ENCODE measurements at places on chromosomes 7 and 10.

- no peak for DNase-seq
Measured at GRCh38 chr10:133210398-133211140, 19.4 kb upstream of the UTF1 start.

DNA sequence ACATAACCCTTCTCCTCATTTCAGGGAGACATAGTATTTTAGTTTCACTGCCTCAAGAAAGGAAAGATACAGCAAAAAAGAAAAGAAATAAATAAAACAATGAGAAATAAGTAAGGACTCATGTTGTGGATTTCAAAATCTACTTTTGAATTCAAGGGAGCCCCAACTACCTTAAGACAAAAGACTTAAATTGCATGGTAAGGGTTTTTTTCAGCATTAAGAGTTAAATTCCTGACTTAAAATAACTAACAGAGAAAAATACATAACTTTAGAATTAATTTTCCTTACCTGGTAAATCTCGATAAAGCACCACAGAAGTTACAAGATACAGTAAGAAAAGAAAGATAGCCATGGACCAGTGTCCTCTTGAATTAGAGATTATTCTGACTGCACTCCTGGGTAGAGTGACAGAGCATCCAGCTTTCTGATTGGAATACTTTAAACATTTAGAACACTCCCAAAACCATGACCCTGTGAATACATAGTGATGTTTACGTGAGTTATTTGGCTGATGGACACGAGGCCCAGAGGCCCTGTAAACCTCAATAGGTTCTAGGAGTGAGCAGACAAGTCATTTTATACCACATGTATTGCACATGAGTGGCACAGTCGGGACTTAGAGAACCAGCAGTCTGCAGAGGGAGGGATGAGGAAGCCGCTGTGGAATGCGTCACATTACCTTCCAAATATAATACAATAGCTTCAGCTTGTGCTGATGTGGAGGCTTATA is 292.5 kb upstream of the SEMA3C start:
- peak; percentile 84 for DNase-seq

- DNase-seq = no peak
Measured at GRCh38 chr10:10865913-10866312, 151.8 kb upstream of the CELF2 start.

GRCh38 chr7:28661826-28662595 is 249.7 kb downstream of the CREB5 start:
- DNase-seq = no peak

DNA sequence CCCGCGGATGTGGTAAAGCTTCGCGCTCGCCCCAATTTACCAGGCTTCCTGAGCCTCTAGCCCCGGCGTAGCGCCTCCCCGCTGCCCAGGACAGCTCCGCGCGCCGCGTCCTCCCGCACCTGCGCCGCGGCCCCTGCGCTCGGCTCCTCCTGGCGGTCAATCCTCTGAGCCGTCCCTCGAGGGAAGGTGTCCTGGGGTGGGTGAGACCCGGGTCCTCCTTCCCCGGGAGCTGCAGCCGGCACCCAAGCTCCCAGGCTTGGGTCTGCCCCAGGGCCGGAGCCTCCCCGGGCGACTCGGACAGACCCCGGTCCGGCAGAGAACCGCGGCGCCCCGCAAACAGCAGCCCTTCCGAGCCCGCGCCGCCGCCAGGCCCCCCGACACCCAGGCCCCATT is 512 bp downstream of the OSBPL3 start:
- DNase-seq = peak; percentile 90

DNA sequence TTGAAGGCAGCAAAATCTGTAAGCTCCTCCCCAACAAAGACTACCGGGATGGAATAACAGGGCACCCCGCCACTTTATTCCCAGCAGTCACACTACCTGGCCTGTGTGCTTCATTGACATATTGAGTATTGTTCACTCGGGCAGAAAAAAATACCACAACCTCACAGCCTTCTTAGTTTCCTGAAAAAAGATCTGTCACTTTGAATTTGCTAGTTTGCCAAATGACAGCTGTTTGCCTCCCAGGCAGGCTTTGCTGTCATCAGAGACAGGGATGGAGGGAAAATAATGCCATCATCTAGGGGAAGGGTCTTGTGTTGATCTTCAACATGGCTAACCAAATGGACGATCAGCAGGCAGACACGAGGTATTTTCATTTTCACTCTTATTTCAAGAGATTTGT is 26.9 kb downstream of the BMPER start:
- DNase-seq = no peak

DNA sequence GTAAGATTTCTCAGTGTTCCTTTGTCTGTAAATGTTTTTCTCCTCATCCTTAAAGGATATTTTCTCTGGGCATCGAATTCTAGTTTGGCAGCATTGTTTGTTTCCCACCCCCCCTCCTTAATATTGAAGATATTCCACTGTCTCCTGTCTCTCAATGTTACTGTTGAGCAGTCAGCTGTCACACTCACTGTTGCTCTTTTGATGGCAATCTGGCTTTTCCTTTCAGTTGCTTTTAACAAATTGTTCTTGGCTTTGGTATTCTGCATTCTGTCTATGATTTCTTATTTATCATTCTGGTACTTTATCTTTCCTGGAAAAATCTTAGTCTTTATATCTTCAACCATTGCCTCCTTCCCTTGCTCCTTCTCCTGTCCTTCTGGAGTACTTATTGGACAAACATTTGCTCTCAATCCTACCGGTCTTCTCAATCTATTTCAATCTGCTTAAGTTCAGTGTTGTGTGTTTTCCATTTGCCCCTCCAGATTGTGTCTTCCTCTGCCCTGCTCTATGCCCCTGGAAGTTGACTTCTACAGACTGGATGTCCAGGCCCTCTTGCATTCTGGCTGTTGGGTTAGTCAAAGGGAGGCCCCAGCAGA is 9.3 kb upstream of the GTPBP4 start:
- DNase-seq = no peak

GRCh38 chr10:28072573-28072972 is 73.7 kb upstream of the ODAD2 start:
- DNase-seq = peak; percentile 53

- peak; percentile 13 for DNase-seq
Measured at GRCh38 chr7:42645906-42646305, 266.0 kb downstream of the C7orf25 start.

DNA sequence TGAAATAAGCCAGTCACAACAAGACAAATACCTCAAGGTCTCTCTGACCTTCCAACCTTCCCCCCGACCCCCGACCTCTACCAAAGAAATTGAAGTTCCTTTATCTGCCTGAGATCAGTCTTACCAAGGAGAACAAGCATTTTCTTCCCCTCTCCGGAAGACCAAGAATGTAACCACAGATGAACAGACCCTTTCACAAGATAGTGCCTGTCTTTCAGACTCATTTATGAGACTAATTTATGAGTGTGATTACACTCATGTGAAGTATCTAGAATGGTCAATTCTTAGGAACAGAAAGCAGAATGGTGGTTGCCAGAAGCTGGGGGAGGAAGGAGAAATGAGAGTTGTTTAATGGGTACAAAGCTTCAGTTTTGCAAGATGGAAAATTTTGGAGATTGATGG is 108.9 kb upstream of the MKLN1 start:
- no peak for DNase-seq

- DNase-seq = no peak
Measured at GRCh38 chr7:158549176-158549615, 38.4 kb downstream of the PTPRN2 start.

- DNase-seq = no peak
Measured at GRCh38 chr7:140049339-140050024, 13.3 kb downstream of the PARP12 start.

GRCh38 chr10:31515819-31516402 is 196.9 kb downstream of the ZEB1 start:
- no peak for DNase-seq

DNA sequence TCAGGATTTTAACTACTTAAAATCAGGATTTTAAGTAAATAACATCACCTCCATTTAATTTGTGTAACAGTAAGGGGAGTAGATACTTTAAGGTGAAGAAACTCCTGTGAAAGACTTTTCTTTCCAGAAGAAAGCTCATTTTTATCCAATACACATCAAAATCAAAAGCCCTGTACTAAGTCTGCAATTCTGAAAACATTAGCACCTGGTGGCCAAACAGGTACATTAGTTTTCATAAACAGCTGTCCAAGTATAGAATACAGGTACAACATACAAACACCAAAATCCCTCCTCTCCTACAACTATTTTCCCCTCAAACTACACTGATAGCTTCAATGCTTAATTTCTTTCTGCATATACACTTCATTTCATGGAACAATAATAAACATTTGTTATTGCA is 22.9 kb downstream of the FAM3C start:
- no peak for DNase-seq

DNA sequence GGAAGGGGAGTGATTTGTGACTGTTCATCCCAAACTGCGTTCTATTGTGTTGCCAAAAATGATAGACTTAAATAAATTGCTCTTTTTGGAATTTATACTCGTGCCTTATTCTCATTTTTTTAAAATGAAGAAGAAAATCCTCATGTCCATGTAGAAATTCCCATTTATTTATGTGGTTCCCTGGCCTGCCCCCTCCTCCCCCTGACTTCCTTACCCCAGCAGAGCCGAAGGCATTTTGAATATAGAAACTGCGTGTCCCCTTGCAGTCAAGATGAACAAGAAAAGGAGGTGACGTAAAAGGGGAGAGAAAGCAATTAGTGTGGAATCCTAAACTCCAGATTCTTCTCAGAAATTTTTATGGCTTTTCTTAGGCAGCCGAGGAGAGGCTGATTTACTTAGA is 126.1 kb downstream of the FAM204A start:
- no peak for DNase-seq

GRCh38 chr10:103498936-103499638 is 5.6 kb downstream of the NEURL1 start:
- DNase-seq = no peak

- DNase-seq = no peak
Measured at GRCh38 chr10:86250399-86250798, 116.2 kb downstream of the GRID1 start.

DNA sequence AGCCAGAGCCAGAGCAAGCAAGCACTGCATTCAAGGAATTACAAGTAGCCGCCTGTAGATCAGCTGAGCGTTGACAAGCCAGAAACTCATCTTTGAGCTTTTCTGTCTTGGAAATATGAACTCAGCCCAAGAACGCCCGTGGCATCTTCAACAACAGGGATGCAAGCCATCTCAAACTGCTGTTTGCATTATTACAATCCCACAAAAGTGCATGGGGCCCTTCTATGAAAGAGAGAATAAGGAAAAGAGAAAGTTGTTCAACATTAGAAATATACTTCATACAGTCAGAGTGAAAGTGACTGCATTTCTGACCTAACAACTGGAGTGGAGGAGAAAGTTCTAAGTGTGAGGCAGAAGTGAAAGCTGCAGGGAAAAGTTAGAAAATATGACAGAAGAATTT is 6.5 kb downstream of the SGCE start:
- DNase-seq = no peak

GRCh38 chr10:132410779-132411532 is 14.0 kb downstream of the PWWP2B start:
- DNase-seq = no peak

DNA sequence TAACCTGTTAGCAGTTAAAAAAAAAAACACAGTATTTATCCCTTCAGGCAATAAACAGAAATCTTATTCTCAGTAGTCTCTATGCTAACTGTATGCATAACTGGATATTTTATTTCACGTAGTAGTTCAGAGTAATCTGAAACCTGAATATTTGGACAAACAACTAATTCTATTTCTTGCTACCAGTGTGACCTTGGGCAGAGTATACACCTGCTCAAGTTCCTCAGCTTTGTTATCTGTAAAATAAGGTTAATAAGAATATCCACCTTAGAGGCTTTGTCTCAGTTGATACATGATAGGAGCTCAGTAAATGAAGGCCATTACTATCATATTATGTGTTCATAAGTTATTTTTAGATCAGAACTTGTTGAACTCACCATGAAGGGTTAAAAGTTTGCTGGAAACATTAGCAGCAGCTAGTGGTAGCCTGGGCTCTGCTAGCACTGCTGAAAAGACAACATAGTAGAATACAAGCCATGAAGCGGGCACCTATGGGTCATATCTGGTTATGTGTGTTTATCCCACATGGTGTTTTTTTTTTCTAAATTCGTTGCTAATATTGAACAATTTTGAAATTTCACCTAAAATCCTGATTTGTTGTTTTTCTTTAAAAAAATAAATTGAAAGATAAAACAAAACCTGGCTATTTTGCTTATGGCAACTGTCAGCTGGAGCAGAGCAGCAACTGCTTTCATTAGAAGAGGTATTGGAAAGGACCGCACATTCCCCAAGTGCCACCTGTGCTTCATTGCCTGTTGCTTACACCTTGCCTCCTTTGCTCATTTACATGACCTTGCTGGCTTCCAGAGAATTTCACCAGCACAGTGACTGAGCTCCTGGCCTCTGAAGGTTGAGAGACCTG is 303.0 kb downstream of the PRKG1 start:
- DNase-seq = no peak

GRCh38 chr7:117051808-117052207 is 98.5 kb downstream of the ST7 start:
- DNase-seq = no peak

DNA sequence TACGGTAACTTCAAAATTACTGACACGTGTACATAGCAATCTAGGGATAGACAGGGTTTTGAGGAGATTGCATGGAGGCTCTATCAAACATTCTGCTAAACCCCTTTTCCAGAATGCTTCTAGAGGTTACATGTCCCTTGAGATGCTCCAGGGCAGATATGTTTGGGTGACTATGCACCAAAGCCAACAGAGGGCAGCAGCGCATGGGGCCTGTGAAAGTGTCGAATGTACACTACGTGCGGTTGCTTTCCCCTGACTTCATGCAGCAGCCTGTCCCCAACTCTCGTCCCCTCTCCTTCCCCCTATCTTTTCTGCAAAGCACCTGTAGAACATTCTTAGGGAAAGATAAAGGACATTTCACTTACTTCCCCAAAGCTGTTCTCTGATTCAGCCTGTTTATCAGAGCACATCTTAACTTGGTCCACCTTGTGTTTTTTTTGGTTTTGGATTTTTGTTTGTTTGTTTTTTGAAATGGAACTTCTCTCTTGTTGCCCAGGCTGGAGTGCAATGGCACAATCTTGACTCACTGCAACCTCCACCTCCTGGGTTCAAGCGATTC is 90.2 kb downstream of the UBE3C start:
- DNase-seq = peak; percentile 66

- DNase-seq = peak; percentile 81
Measured at GRCh38 chr7:81725812-81726127, 44.1 kb downstream of the HGF start.

- no peak for DNase-seq
Measured at GRCh38 chr10:47337310-47337709, 10.9 kb upstream of the RBP3 start.

DNA sequence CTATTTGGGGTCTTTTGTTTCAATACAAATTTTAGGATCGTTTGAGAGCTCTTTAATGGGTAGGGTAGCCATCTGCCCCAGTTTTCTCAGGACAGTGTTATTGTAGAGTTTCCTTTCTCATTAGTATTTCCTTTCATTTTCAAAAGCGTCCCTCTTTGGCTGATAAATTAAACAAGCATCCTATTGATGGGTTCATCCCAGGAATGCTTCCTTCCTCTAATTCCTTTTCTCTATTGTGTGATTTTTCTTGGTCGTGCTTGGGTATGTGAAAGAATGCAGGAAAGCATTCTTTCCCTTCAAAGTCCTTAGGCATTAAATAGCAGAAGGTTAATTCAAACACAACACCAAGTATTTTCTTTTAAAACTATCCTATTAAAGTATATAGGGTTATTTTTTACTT is 14.0 kb downstream of the SLC13A1 start:
- no peak for DNase-seq
